Fibroblast of mammary gland (primary cell): ENCODE measurements at places on chromosomes 1 and 21.

- peak; percentile 51 for DNase-seq
These were observed 6.4 kb downstream of the ASAP3 start for GRCh38 chr1:23477359-23478144.

DNA sequence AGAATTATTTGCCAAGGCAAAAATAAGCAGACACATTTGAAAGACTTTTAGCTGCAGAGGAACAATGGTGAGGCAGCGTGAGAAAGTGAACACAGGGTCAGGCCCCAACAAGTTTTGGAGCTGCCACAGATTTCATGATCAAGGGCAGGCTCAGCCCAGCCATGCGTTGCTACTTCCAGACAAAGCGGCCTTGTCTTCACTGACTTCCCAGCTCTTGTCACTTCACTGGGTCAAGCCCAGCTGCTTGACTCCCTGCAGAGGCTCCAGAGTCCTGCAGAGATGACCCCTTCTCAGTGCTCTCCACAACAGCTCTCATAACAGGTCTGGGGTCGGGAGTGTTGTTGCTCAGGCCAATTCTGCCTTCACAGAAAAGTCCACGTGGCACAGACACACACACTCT lies 35.8 kb downstream of the HHAT start:
- DNase-seq: no peak

DNA sequence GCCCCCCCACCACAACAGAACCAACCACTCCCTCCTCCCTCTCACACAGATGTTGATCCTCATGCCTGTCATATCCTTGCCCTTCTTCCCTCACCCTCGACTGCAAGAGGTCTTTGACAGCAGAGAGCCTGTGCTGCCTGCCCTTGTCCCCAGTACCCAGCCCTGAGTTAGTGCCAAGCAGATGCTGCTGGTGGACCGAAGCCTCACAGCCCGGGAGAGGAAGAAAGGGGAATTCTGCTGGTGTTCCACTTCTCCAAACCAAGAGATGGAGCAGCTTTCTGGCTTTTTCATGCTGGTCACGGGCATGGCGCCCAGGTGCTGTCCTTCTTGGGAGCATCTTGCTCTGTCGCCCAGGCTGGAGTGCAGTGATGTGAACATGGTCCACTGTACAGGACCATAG lies 69.1 kb downstream of the SLC66A1 start:
- DNase-seq: no peak

GRCh38 chr1:218090459-218090858 lies 194.6 kb upstream of the RRP15 start:
- DNase-seq: no peak

DNA sequence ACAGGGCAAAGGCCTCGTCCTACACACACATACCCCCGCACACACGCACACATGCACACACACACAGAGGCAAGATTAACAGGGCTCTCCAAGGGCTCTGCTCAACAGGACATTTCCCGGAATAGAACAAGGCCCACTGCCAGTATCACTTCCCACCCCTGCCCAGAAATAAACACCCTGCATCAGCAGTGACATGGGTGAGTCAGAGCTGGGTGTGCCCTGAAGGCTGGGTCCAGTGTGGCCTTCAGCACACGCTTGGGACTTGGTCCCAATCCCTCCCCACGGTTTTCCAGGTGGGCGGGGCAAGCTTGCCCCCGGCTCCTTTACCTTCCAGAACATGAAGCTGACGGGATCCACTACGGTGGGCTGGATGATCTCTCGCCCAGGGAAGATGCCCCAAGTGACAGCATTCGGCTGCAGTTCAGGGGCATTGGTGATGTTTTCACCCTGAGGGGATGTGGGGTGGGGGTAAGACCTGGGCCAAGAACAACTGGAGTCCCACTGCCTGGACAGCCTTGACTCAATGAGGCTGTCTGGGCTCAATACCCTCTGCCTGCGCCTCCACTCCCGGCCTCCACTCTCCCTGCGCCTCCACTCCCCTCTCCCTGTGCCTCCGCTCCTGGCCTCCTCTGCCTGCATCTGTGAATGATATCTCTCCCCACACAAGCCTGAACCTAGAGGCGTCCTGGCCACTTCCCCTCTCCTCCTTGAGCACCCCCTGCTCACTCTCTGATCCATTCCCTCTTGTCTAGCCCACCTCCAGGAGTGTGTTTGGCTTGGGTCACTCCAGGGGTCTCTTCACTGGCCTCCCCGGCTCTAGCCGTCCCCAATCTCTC lies 14.7 kb downstream of the MTHFR start:
- peak; percentile 95 for DNase-seq

GRCh38 chr1:12548973-12549459 lies 69.0 kb downstream of the DHRS3 start:
- DNase-seq: peak; percentile 14

- no peak for DNase-seq
These were observed 241.1 kb upstream of the RAB4A start for GRCh38 chr1:229029879-229030235.

GRCh38 chr1:94922761-94923331 lies 4.1 kb downstream of the CNN3 start:
- DNase-seq: peak; percentile 65

- no peak for DNase-seq
These were observed 392 bp downstream of the GSTM2 start for GRCh38 chr1:109668123-109668775.

- no peak for DNase-seq
These were observed 115.8 kb upstream of the ZNF678 start for GRCh38 chr1:227447531-227447990.

DNA sequence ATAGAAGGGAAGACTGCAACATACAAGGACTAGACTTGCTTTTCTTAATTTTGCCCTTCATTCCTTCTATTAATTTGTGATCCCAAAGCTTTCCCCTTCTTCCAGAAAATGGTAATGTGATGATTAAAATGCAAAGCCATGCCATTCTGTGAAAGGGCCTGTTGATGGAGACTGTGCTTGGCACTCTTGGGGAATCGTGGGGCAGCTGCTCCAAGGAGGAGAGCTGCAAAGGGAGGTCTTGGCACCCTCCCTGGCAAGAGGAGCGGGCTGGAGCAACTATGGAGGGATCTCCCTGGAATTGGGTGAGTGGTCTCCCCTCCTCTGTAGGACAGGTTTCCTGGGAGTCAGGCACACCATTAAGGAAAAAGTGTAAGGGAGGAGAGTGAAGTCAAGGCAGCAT lies 16.6 kb downstream of the CACNA1S start:
- DNase-seq: no peak

GRCh38 chr1:103517380-103518047 lies 8.0 kb upstream of the RNPC3 start:
- DNase-seq: peak; percentile 45

GRCh38 chr1:184254849-184255248 lies 132.0 kb upstream of the C1orf21 start:
- no peak for DNase-seq

GRCh38 chr1:106344494-106344893 lies 712.0 kb upstream of the PRMT6 start:
- no peak for DNase-seq
